Activated naive CD8-positive, alpha-beta T cell treated with anti-CD3 and anti-CD28 coated beads, Interleukin-2, amount 10 ng/mL, durations not matched to agents 7 days and 5 days (primary cell): ENCODE measurements at places on chromosomes 16 and 17.
A peak's percentile ranks its signal among the peaks of the same experiment; 100 is the strongest.

DNA sequence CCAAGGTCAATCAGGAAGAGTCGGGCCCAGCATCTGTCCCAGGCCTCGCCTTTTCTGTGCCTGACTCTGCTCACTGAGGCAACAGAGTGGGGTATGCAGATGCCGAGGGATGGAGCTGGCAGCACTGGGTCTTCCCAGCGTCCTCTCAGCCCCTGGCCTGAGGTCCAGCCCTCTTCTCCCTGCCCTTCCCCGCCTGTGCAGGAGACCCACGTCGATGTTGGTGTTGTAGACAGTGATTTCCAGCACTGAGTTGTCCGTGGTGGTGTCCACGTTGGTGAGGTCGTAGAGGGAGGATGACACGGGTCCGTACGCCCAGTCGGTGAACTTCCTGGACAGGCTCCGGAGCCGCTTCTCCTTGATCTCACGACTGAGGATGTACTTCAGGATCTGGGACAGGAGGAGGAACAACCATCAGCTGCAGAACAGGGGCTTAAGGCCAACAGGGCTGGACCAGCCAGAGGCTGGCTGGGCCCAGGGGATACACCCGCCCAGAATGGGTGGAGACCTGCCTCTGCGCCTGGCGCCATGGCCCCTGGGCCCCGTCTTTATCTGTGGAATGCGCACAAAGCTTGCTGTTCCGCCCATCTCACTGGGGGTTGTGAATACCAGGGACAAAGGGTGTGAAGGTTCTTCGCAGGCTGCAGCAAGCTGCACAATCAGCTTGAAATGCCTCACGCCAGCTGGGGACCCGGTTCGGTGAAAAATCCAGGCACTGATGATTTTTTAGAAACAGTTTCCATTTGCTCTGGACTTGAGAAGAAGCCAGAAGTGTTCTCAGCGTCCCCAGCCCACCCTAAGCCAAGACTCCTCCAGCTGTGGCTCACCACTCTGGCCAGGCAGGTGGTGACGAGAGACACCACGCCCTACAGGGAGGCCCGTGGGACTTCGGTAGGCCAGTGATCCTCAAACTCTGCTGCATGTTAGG, 27.5 kb downstream of the TRPV3 start:
- DNase-seq = no peak

- DNase-seq = no peak
Observed at GRCh38 chr17:74863420-74864296, 4.0 kb upstream of the GRIN2C start.

DNA sequence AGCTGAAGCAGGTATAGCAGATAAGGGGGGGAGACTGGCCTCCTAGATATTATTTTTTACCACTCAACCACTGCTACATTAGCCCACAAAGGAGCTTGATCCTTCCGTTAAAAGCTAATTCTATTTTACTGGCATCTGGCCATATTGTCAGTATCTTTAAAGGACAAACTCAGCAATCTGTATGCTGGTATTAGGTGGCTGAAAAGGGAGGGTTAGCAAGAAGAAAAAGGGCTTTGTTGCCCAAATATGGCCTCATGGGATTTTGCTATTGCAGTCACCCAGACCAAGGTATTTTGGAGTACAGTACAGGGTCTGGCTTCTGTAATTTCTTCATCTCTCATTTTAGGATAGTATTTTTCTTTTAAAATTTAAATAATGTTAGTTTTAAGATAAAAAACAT, 14.4 kb downstream of the RFWD3 start:
- DNase-seq = no peak

DNA sequence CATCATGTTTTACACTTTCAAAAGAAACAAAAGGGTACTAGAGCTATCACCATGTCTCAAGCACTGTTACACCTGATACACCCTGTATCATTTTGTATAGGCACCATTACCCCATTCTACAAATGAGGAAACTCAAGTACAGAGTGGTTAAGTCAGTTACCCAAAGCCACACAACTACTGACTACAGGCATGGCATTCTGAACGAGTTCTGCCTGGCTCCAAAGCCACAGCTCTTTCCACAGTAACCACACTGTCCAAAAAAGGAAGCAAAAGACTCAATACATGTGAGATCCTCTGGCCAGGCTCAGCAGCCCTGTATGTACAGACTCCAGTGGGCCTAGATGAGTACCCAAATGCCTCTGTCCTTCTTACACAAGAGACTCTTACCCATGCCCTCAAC, 4.7 kb downstream of the DYNC1LI2 start:
- DNase-seq = peak; percentile 44

GRCh38 chr17:50033316-50033715, 22.6 kb upstream of the ITGA3 start:
- no peak for DNase-seq

DNA sequence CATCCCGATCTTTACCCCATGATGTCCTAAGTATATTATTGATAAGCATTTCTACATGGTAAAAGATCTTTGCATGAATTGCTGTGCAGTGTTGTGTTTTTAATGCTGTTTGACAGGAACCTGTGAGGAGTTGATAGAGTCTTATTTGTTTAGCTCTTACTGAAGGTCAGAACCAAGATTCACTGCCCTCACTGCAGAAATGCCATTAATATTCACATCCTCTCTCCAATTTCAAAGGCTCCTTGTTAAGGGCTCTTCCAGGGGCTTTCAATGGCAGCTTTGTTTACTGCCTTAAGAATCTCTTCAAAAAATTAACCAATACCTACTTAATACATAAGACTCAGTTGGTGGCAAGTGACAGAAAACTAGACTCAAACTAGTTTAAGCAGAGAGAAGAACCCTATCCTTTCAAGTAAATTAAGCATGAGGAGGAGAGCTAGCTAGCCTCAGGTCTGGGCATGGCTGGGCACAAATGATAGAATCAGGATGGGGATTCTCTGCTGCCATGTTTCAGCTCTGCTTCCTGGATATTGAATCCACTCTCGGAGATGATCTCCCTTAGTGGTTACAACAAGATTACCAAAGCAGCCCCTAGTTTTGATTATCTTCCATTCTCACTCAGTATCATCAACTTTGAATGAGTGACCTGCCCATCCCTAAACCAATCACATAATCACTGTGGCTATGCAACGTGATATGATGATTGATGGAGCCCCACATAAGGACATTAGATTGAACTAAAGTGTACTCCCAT, 311.8 kb downstream of the CDH11 start:
- no peak for DNase-seq

DNA sequence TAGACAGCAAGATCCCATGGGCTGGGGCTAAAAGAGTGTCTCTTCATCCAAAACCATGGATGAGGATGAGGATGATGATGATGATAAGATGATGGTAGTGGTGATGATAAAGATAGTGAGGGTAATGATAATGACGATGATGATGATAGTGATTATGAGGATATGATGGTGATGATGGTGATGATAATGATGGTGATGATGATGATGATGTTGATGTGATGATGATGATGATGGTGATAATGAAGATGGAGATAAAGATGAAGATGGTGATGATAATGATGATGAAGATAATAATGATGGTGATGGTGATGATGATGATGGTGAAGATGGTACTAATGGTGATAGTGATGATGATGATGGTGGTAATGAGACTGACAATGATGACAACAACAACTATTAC, 299.5 kb downstream of the NPIPA8 start:
- DNase-seq = no peak

DNA sequence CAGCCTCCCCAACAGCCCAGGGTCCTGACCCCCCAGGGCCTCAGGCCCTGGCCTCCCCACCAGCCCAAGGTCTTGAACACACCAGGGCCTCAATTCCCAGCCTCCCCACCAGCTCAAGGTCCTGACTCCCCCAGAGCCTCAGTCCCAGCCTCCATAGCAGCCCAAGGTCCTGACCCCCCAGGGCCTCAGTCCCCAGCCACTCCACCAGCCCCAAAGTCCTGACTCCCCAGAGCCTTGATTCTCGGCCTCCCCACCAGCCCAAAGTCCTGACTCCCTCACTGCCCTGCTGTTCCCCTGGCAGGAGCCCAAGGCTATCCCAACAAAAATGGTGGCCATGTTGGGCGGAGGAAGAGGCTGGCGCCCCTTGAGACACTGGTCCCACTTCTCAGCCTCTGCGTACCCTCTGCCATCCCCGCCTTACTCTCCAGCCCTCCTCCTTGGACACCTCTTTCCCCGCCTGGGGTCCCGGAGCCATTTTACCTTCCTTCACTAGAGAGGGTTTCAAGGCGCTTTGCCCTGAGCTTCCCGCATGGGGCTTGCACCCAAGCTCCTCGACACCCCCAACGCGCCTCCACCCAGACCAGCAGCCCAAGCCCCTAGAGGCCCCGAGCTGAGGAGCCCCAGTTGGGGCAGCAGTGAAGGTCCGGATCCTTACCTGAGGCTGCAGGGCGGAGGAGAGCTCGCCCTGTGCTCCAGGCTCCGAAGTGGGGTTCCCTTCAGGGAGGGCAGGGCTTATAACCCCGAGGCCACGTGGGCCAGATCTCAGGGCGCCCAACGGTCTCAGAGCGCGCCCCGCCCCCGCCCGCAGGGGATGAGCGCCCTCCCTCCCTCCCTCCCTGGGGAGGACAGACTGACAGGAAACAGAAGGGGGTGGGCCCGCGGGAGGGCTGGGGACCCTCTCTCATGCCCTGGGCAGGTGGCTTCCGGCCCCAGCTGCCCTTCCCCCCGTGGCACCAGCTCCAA, 3.5 kb upstream of the TSPOAP1 start:
- peak; percentile 96 for DNase-seq

GRCh38 chr17:2433696-2434095, 32.8 kb upstream of the MNT start:
- no peak for DNase-seq

DNA sequence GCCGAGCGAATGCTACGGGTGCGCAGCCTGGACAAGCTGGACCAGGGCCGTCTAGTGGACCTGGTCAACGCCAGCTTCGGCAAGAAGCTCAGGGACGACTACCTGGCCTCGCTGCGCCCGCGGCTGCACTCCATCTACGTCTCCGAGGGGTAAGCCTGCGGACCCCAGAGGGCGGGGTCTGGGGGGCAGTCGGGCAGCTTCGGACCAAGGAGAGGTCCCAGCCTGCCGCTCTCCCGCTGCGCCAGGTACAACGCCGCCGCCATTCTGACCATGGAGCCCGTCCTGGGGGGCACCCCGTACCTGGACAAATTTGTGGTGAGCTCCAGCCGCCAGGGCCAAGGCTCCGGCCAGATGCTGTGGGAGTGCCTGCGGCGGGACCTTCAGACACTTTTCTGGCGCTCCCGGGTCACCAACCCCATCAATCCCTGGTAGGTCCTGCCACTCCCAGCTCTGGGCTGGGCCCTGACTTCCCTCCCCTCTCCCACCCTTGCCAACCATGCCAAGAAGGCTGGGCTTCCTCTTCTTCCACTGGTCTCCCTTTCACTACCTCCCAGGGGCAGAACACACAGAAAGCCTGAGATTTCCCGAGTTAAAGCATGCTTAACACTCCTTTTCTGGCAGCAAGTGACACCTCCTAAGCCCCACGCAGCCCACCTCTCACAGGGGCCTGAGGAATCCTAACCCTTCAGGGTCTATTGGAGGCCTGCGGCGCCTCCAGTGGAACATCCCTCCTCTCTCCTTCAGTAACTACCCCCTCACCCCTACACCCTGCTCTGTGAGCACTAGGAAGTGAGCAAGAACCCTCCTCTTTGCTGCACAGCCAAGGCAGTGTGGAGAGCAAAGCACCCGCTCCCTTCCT, 3.2 kb downstream of the NAGS start:
- DNase-seq = no peak

DNA sequence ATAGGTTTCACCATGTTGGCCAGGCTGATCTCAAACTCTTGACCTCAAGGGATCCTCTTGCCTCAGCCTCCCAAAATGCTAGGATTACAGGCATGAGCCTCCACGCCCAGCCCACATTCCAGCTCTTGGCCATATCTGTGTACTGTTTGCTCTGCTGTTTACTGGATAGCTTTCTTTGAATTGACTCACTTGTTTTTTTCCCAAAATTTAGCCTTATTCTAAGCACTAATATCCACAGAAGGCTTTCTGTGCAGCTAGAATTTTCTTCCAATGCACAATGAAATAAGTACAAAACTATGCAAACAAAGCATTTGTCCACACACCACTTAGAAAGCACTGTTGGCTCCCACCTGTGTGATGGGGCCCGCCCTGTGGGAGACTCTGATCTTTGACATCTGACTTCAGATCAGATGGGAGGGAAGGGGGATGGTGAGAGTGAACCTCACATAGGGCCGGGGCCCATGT, 72.2 kb downstream of the CLEC16A start:
- no peak for DNase-seq

DNA sequence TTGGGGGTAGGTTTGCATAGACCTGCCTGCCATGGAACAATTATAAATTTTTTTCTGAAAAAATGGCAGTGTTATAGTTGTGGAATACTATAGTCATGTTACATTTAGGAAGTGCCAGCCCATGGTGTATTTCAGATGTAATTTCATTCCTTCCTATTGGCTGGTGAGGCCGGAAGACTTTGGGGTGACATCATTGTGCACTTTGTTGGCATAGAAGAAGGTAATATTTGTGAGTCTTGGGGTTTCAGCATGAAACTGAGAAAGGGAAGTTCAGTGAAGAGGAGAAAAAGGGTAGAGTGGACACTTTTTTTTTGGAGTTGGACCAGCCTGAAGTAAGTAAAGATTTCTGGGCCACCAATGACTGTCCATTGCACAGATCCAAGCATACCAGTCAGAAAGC, 16.0 kb upstream of the HEATR6 start:
- no peak for DNase-seq

DNA sequence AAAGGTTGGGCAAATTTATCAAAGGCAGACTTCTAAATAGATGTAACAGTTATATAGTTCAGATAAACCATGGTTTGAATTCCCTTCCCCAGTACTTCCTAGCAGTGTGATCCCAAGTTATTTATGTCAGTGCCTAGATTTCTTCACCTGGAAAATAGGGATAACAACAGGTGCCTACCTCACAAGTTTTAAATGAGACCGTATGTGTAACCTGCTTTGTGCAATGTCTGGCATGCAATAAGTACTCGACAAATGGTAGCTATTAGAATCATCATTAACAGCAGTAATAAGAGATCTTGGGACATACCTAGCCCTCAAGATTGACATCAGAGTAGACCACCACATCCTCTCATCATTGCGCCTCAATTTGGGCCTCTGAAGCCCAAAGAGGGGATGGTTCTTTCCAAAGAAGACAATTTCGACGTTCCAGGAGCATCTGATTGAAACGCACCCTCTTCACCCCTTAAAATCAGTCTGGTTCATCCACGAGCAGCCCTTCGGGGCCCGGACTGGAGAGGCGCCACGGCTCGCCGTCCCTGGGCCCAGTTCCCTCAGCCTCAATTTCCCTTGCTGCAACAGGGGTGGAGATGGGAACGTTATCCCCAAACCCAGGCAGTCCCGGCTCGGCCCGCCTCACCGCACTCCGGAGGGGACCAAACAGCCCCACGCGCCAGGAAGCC, 541 bp downstream of the ACACA start:
- DNase-seq = no peak
